CD4-positive, alpha-beta T cell (primary cell): ENCODE measurements at places on chromosomes 1 and 21.

- no peak for DNase-seq
These were observed 64.8 kb upstream of the ZNF281 start for GRCh38 chr1:200474633-200475032.

DNA sequence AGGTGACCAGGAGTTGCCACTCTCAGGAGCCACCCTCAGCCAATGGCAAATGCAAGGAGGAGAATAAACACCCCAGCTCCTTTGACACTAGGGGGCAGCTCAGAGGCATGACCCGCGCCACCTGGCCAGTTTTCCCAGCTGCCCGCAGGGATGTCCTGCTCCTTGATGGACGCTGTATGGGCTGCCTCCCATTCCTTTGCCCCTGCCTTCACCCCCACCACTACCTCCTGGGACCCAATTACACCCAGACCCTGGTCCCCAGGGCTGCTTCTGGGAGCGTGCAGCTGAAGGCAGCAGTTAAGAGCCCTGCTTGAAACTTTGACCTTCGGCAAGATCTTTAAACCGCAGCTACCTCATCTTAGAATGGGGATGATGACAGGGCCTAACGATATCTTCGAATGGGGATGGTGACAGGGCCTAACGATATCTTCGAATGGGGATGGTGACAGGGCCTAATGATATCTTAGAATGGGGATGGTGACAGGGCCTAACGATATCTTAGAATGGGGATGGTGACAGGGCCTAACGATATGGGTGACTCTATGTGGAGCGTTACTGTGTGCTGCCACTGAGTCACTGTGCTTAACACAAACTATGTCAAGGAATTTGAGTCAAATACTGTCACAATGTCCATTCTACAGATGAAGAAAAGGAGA, 163.0 kb upstream of the KAZN start:
- no peak for DNase-seq

DNA sequence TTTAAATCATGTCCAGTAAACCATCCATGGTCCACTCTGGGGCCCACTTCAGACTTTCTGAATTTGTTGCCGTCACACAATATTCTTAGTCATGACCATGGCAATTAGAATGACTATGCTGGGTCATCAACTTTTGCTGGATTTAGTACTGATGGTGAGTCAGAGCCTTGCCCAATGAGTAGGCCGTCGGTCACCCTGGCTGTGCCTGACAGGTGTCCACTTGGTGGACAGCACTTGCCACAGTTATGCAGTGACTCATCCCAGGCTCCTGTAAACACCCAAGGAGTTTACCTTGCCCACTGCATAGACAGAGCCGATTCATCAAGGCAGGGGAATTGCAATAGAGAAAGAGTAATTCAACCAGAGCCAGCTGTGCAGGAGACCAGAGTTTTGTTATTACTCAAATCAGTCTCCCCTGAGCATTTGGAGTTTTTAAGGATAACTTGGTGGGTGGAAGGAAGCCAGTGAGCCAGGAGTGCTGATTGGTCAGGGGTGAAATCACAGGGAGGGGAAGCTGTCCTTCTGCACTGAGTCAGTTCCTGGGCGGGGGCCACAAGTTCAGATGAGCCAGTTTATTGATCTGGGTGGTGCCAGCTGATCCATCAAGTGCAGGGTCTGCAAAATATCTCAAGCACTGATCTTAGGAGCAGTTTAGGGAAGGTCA, 333.8 kb downstream of the PTPRU start:
- DNase-seq, result no peak

DNA sequence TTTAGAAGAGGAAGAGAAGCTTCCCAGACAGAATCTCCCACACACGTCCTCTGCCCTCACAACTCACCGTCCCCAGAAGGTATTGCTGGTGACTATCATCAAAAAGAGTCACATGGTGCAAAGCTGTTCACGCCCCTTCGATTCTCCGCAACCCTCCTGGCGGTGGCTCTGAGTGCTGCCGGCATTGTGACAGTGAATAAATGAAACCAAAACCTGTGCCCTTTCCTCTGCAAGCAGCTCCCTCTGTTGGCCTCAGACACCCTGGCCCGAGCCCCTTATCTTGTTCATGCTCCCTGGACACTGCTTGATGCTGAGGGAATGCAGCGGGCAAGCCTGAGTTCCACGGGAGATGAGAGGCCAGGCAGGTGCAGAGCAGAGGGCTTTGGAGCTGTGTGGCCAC, 510.3 kb downstream of the NPHP4 start:
- DNase-seq, result peak; percentile 71

- peak; percentile 67 for DNase-seq
These were observed at the start of gene TTC22 for GRCh38 chr1:54800899-54801759. Gene TTC22, minus strand, starts transcription at chr1:54801323. Its CDS starts 160 bp downstream, at chr1:54801163.

DNA sequence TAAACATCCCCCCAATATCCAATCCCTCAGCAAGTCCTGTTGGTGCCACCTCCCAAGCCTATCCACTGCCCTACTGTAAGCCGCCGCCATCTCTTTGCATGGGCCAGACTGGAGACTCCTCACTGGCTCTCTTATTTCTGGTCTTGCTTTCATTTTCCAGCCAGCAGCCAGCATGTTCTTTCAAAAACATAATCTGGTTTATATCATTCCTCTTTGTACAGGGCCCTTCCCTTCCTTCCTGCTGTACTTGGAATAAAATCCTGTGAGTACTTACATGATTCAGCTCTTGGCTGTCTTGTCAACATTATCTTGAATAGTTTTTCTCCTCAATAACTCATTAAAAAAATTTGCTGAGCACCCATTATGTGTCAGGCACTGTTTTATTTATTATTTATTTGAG, 28.2 kb downstream of the TLR5 start:
- no peak for DNase-seq

- DNase-seq, result no peak
These were observed 48.9 kb downstream of the HLCS start for GRCh38 chr21:36917471-36918158.

- DNase-seq, result no peak
These were observed 18.8 kb upstream of the SELP start for GRCh38 chr1:169648709-169649108.

DNA sequence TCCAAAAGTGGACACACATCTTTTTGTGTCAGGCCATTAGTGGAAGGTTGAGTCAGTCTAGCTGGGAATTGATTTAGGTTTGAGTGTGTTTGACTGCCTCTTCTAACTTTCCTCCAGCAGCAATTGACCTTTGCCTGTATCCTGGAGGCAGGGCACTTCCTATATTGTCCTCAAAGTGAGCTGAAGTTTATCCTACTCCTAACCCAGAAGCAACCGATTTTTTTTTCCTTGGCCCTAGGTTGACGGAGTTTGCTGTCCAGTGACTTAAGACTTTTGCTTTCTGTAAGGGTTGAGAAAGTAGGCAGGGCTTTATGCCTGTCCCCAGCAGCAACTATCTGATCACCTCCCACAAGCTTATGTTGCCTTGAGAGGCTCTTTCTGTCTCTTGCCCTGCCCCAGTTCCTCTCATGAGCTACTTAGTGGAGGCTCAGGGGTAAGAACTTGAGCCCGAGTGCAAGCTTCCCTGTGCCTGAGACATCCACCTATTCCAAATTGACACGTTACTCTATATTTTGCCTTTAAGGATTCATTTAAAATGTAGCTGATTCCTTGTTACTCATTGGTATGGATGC, 30.9 kb downstream of the SLC35F3 start:
- no peak for DNase-seq

DNA sequence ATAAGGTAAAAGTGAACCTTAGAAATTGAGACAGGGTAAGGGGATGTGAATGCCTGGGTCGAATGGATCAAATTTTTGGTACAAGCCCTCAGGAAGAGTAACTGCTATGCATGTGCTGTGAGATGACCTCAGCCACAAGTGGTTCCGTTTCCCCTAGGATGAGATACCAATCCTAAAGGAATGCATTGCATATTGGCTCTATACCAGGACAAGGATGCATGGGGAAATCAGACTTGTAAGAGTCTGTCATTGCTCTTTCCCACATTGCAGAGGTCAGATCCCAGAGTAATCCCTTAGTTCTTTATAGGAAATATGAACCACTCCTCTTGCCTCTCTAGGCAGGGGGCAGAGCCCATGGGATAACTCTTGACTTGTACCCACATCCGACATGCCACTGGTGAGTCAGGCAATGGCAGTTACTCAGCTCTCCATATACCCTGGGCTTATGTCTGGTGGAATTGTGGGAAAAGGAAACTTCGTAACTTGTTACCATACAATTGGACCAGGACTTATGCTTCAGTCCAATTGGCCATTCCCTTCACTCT, 428.3 kb upstream of the ZRANB2 start:
- DNase-seq, result no peak
